Activated naive CD4-positive, alpha-beta T cell treated with anti-CD3 and anti-CD28 coated beads, Interleukin-2, amount 50 U/mL, for 72 hours (primary cell): ENCODE measurements at places on chromosomes 5 and 9.

GRCh38 chr5:169422087-169422486, 121.1 kb upstream of the SLIT3 start:
- DNase-seq = no peak

DNA sequence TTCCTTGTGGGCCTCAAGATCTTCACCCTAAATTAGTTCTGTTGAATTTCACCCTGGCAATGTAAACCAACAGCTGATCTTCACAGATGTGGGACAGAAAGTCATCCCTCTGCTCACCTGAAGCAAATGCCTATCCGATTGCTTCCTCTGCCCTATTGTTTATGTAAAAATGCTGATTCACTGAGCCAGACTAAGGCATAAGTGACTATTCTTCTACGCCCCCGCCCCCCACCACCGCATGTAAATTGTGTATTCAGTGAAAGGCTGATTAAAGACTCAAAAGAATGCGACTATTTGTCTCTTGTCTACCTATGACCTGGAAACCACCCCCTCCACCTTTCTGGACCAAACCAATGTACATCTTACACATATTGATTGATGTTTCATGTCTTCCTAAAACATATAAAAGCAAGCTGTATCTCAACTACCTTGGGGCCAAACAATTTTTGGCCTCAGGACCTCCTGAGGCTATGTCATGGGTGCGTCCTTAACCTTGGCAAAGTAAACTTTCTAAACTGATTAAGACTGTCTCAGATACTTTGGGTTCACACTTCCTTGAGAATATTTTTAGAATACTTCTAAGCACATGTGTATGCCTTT, 129.7 kb upstream of the BOD1 start:
- no peak for DNase-seq

- no peak for DNase-seq
These were observed 122.5 kb downstream of the SLC1A3 start for GRCh38 chr5:36728697-36729543.

DNA sequence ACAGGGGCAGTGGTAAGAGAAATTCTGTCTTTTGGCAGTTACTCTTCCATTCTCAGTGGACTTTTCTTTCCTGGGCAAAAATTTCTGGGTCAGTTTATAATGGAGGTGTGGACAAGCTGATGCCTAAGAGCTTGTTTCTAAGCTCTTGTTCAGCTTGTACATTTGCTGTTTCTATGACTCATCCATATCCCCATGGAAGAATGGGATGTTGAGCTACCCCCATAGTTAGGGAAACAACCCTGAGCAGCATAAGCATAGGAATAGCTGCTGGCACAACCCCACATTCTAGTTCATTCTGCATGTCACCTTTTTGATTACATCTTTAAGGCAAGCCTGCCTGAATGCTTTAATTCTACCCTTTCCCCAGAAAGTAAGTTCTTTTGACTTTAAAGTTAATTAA, 173.3 kb downstream of the PSAT1 start:
- no peak for DNase-seq

DNA sequence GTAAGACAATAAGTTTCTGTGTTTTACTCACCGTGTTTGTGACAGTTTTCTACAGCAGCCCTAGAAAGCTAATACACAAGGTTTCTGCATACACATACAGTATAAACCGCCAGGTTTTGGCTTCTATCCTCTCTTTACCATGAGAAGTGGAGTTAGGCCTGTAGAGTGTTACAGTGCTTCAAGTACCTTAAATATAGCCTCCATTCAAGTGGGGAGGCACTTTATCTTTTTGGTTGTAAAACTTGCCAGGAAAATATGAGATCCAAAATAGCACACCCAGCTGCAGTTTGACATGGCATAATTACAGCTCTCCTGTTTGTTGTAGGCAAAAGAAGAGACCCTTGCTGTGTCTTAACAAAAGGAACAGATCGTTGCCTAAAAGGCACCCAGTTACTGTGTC, 90.3 kb upstream of the PTPN3 start:
- no peak for DNase-seq

GRCh38 chr9:84819491-84819991, 150.0 kb downstream of the NTRK2 start:
- DNase-seq = no peak
